ENCODE measurements at places on chromosomes 5 and 9.

DNA sequence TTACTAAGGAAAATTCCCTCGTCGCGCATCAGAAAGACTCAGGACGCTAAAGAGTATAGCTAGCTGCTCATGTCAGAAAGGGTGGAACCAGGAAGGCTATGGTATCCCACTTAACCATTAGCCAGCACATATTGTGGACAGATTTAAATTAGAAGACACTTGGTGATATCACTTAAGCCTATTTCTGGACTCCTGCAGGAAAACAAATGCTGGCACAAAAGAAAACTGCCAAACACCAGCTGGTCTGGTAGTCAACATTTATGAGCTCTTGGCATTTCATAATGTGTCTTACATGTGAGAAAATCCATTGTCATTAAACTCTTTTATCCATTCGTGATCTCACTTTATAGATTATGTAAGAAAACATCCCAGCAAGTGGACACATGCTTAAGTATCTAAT, 377.4 kb downstream of the PTPRD start:
- DNase-seq = no peak

DNA sequence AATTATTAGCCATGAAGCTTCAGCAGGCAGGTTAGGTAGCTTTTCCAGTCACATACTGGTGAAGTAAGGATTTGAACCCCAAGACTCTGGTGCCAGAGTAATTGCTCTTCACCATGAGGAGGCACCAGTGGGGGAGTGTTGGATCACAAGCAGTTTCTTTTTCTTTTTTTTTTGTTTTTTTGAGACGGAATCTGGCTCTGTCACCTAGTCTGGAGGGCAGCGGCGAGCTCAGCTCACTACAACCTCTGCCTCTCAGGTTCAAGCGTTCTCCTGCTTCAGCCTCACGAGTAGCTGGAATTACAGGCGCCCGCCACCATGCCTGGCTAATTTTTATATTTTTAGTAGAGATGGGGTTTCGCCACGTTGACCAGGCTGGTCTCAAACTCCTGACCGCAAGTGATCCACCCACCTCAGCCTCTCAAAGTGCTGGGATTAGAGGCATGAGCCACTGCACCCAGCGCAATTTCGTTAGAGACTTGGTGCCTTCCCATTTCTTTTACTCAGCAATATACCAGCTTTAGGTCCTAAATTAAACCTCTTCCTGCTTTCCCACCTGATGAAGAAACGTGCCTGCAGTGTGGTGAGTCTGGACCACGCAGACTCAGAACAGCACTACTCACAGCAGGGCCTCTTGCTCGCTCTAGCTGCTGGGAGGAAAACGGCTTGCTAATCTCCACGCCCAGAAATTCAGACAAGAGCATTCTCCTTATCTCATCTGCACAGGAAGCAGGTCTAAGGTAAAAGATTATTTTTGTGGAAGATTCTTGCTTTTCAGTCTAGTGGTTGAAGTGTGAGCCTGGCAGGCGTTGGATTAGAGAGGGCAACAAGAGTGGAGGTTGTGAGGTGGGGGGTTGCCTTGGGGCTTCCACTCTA, at the start of gene S100Z:
Gene S100Z, plus strand, starts transcription at position 596 of the 873 bp plus-strand sequence. CDS start 25,346 bp downstream, outside the sequence.
- peak; percentile 98 for DNase-seq

- no peak for DNase-seq
These were observed 10.3 kb downstream of the SEPTIN8 start for GRCh38 chr5:132766806-132767055.

- DNase-seq = no peak
These were observed 74.4 kb upstream of the EQTN start for GRCh38 chr9:27371382-27371781.

DNA sequence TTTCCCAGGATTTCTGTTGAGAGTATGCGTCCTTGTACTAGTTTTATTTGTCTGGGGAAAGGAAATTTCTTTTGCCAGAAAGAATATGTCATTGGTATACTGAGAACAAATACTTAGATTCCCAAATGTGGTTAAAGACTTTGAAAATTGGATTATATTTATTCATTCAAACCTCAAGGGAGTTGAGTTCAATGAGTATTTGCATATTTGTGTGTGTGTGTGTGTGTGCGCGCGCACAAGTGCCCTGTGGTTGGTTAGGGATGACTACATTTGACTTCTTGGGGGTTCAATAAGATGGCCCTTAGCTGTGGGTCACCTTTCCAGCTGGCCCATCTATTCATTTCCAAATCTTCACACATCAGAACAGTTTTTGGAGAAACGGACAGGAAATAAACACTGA, 4.9 kb downstream of the RXFP3 start:
- no peak for DNase-seq

- DNase-seq = no peak
These were observed 2.4 kb upstream of the CATSPER3 start for GRCh38 chr5:134965271-134965825.

Data from KBM-7 (cell line).